ENCODE measurements at places on chromosomes 4 and X.
A peak's percentile ranks its signal among the peaks of the same experiment; 100 is the strongest.

DNA sequence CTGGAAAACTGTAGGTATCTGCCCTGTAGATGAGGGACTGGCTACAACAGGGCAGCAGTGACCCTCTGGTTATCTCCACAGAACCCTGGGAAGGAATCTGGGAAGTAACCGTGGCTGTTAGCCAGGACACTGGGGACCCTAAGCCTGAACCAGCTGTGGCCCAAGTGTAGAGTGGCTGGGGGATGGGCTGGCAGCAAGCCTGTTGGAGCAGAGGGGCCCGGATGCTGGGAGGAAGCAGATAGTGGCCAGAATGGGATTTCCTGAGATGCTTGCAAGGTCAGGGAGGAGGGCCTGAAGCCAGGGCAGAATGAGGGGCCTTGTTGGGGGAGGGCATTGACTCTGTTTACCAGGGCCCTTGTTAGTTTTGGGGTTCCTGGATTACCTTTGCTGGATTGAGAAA is 161.0 kb upstream of the EOLA2 start:
- no peak for DNase-seq

- DNase-seq, result no peak
Measured at GRCh38 chr4:124386648-124387047, 325.9 kb downstream of the ANKRD50 start.

DNA sequence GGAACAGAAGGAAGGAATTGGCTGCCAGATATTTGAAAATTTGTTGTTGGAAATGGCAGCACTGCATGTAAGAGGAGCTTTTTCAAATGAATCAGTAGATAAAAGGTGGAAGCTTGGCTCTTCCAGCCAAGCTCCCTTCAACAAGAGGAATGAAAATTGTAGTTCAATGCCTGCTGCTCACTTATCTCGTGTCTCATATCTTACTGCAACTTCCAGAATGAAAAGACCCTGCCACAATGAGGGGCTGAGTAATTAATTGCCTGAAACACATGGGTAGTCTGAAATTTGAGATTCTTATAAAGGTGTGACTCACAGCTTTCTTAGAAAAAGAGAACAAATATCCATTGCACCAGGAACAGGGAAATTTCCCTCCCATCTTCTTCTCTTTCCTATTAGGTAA is 53.0 kb downstream of the HAND2 start:
- no peak for DNase-seq

DNA sequence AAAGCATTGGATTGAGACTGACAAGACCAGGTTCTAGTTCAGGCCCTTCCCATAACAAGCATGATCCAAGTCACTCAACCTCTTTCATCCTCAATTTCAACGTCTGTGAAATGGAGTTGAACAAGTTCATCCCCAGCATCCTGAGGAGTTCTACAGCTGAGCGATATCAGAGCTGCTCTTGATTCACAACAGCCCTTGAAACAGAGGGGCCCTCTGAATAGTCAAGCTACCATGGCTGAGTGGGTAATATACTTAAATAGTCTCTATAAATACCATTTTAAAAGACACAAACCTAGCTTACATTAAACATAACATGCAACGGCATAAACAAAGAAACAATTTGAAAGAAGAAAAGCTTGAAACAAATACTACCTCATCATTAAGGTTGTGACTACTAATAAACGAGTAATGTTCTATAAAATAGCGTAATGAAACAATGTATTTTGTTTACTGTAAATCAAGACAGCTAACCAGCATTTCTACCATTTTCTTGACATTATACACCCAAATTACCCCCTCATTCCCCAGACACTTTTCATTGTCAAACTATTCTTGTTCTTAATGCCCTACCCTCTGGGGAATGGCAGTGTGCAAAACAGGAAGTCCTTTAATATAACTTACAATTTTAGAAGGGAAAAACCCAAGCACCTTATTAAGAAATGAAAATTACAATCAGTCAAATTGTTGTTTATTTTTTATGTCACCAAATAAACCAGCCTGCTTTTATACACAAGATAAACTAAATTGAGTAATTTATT is 202.3 kb downstream of the PARM1 start:
- peak; percentile 54 for DNase-seq

DNA sequence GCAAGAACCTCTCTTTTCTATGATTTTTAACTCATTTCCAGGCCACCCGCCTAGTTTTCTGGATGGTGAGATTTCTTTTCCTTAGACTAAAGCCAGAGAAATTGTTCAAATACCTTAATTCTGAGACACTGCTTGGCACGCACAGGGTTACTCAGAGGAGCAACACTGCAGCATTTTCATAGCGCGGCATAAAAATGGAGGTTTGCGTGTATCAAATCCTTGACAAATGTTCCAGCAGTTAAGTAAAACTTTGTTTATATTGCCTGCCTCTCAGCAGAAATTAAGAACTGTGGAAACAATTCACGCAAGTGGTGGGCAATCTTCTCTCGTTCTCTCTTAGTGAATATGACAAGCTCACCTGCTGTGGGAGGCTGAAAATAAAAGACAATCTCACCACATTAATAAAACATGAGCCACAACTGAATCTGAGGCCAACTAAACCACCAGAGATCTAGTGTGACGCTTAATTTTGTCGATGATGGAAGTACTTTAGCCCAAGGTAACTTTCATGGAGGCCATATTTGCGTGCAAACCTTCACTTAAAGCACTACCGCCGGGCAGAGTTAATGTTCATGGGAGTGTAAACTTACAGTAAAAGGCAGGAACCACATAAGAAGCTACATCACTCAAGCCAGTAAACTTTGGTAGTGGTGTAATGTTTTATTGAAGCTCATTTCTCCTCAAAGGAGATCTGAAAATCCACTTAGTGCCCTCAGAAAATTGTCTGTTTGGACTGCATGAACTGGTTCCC is 894.8 kb upstream of the EPHA5 start:
- DNase-seq, result no peak

DNA sequence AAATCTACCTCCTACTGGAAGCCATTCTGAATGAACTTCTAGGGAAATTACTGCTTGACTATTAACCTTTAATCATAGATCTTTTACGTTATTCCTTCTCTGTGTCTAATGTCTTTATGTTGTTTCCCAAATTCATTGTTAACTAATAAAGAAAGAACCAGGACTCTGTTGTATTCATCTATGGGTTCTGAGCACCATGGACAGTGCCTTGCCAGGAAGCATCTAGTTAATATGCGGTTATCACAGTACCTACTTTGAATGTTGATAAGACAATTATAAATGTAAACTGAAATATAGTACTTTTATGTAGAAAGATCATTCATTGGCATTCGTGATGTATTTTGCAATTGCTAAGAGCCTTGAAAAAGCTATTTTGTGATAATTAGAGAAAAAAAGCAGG is 23.8 kb downstream of the NWD2 start:
- DNase-seq, result no peak

DNA sequence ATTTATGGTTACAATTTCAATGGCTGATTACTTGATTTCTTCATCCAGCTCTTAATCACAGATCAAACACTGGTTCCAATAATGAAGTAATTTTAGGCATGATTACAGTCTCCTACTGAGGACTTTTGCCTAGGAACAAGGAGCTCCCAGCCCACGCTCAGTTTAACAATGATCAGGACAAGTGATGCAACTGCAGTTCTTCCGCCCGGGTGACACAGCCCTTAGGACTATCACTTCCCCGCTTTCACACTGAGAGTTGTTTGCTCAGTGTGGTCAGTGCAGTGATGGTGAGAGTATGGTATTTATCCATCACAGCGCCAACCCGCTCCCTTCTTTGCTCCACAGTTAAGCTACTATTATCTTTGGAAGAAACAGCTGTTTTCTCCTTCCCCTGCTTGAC is 203.2 kb upstream of the MBNL3 start:
- no peak for DNase-seq
